ENCODE measurements at places on chromosomes 2 and 18. TPM values are rescaled to one million over a fixed set of nuclear protein-coding genes. Genes with fewer than 3 reads are reported as not detected.

GNAL gene
- 0.44 TPM for total RNA-seq

CRYGD gene
- not detected for total RNA-seq

DNA sequence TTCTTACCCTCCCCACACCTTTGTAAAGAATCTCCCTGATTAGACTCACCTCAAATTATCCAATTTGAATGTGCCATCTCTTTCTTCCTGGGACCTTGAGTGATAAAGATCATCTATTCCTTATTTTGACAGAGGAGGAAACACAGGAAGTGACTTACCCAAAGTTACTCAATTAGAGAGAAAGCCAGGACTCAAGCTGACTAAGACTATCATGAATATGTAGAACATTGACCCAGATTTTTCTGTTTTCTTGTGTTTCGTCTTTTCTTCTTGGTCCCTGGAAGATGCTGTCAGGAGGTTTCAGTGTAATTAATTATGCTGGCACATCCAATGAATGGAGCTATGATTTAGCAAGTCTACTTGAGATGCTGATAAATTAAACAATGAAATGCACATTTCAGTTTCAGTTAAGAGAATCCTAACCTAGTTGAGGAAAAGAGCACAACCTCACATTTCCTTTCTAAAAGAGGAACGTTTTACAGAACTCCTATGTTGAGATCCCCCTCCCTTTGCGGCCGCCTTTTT is 380.4 kb downstream of the CLIP4 start:
- H3K36me3 ChIP-seq: no peaks in the 10 kb centered on the region
- H3K4me3 ChIP-seq: no peak overlapping the region
- H3K4me1 ChIP-seq: no peaks in the 10 kb centered on the region

GRCh38 chr2:96804986-96805385 is 11.1 kb upstream of the CNNM3 start:
- H3K4me3 ChIP-seq: no peak overlapping the region
- H3K4me1 ChIP-seq: no peaks in the 10 kb centered on the region
- DNase-seq: no peak
- H3K36me3 ChIP-seq: no peaks in the 10 kb centered on the region
- H3K27ac ChIP-seq: no peak overlapping the region

- no peak for DNase-seq
- no peaks in the 10 kb centered on the region for H3K4me1 ChIP-seq
- H3K27ac ChIP-seq: no peak overlapping the region
- H3K4me3 ChIP-seq: no peak overlapping the region
- H3K27me3 ChIP-seq: no peaks in the 10 kb centered on the region
- H3K36me3 ChIP-seq: no peaks in the 10 kb centered on the region
Observed at GRCh38 chr2:179274749-179275148, 10.1 kb upstream of the SESTD1 start.

DNA sequence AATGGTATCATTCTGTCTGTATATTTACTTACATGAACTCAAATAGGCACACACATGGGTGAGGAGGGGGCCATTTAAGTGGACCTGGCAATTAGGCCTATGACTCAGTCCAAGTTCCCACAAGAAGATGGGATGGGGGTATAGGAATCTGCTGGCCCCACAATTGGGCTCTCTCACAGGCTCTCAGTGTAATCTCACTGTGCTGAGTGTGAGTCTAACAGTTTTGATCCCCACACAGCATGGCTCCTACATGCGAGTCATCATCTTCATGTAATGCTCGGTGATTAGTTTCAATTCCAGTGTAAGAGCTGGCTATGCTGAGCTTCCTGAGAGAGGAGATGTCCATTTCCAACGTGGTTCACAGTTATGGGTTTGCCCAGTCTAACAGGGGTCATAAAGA is 114.0 kb downstream of the GATA6 start:
- H3K4me3 ChIP-seq: no peak overlapping the region
- H3K27ac ChIP-seq: no peak overlapping the region
- H3K36me3 ChIP-seq: no peaks in the 10 kb centered on the region
- H3K4me1 ChIP-seq: no peaks in the 10 kb centered on the region

DNA sequence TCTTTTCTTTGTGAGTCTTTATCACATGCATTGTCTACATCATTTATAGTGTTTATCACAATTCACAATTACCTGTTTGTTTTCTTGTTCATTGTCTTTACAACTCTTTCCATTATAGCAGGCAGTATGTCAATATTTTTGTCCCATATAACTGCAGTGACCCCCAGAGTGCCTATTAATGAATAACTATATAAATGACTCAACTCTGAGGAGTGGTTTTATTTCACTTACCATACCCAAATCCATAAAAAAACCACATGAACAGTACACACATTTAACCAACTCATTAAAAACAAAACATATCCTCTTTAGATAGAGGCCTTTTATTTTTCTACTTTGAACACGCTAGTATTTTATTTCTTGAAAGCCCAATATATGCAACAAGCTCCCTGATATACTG is 1419.1 kb upstream of the NXPH2 start:
- H3K4me1 ChIP-seq: no peaks in the 10 kb centered on the region
- H3K36me3 ChIP-seq: no peaks in the 10 kb centered on the region
- no peaks in the 10 kb centered on the region for H3K27me3 ChIP-seq
- H3K27ac ChIP-seq: no peak overlapping the region
- no peak for DNase-seq

GRCh38 chr2:33467413-33467812 is 9.0 kb upstream of the RASGRP3 start:
- no peak overlapping the region for H3K4me3 ChIP-seq
- H3K36me3 ChIP-seq: no peaks in the 10 kb centered on the region
- H3K27me3 ChIP-seq: no peaks in the 10 kb centered on the region
- DNase-seq: no peak
- no peak overlapping the region for H3K27ac ChIP-seq
- no peaks in the 10 kb centered on the region for H3K4me1 ChIP-seq

GRCh38 chr18:62281684-62282083 is 43.4 kb upstream of the TNFRSF11A start:
- H3K27ac ChIP-seq: no peak overlapping the region
- H3K4me1 ChIP-seq: no peaks in the 10 kb centered on the region
- no peak overlapping the region for H3K4me3 ChIP-seq
- no peaks in the 10 kb centered on the region for H3K27me3 ChIP-seq
- H3K36me3 ChIP-seq: no peaks in the 10 kb centered on the region
- DNase-seq: no peak

DNA sequence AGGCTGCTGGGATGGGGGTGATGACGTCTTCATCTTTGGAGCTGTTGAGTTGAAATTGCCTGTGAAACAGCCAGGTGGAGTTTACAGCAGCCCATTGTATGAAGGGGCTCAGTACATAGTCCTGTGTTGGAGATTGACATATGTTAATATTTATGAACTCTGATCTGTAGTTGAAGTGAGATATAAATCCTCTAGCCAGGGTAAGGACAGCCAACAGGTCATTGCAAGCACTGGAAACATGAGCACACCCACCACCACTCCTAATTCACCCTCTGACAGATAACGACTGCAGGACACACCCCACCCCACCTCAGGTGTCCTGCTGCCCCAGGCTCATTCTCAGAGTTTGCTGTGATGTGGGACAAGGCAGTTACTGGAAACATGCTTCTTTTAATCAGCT is 112.4 kb upstream of the TRIB2 start:
- DNase-seq: no peak
- H3K27ac ChIP-seq: no peak overlapping the region
- H3K4me3 ChIP-seq: no peak overlapping the region
- H3K36me3 ChIP-seq: no peaks in the 10 kb centered on the region

- H3K27ac ChIP-seq: no peak overlapping the region
- no peak overlapping the region for H3K4me3 ChIP-seq
- H3K4me1 ChIP-seq: no peaks in the 10 kb centered on the region
- no peak for DNase-seq
- H3K36me3 ChIP-seq: no peaks in the 10 kb centered on the region
Observed at GRCh38 chr2:44929735-44930273, 11.7 kb upstream of the SIX3 start.
